Activated T-cell treated with anti-CD3 and anti-CD28 coated beads for 4 hours (primary cell): ENCODE measurements at places on chromosomes 2 and 18.

GRCh38 chr2:45964906-45965305, 313.4 kb downstream of the PRKCE start:
- no peak for DNase-seq

GRCh38 chr2:41806286-41806685, 241.5 kb upstream of the PKDCC start:
- no peak for DNase-seq

- DNase-seq: peak; percentile 57
These were observed 891 bp downstream of the KDM3A start for GRCh38 chr2:86441882-86442641.

DNA sequence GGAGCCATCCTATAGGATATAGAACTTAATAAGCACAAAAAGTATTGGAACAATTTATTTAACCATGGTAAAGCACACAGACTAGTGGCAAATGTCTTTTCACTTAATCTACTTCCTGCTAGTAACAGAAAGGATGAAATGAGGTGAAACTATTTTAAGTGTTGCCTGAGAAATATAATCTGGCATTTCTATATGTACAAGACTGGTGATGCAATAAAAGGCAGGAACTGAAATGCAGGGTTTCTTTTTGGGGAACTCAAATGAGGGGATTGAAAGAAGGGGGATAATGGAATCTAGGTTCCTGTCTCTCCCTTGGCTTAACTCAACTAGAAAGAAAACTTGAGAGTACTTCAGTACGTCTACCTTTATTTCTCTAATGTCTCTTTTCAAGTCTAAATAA, 122.3 kb downstream of the MEMO1 start:
- no peak for DNase-seq

GRCh38 chr18:11851146-11851805, at the start of gene CHMP1B:
CHMP1B (plus strand) TSS chr18:11851413; CDS start chr18:11851512, 99 bp downstream.
- DNase-seq: peak; percentile 96

- DNase-seq: no peak
These were observed 1.4 kb downstream of the LAMA1 start for GRCh38 chr18:7116001-7116730.

DNA sequence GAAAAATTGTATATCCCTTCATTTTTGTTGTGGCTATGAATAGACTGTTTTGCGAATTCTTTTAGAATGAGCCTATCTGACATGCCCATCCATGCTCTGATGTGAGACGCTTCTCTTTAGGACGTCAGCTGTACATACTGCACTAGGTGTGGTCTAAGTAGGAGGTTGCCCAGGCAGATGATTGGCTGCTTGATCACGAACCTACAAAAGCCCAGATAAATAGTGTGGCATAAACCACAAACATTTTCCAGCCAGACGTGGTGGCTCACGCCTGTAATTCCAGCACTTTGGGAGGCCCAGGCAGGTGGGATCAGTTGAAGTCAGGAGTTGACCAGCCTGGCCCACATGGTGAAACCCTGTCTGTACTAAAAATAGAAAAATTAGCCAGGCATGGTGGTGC, 251.8 kb downstream of the AGAP1 start:
- DNase-seq: no peak

DNA sequence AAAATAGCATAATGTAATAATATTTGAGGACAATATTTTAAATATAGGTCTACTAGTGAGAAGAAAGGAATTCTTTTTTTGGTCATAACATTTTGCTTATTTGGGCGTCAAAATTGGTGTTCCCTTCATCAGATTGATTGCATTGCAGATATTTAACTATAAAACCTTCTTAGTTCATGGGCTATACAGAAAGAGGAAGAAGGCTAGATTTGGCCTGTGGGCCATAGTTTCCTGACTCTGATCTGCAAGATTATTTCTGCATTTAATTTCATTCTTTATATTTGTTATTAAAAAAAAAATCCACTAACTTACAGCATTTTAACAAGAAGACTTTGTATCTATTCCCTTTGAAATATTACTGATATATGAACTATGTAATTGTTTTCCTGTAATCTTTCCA, 31.9 kb downstream of the PIKFYVE start:
- no peak for DNase-seq

DNA sequence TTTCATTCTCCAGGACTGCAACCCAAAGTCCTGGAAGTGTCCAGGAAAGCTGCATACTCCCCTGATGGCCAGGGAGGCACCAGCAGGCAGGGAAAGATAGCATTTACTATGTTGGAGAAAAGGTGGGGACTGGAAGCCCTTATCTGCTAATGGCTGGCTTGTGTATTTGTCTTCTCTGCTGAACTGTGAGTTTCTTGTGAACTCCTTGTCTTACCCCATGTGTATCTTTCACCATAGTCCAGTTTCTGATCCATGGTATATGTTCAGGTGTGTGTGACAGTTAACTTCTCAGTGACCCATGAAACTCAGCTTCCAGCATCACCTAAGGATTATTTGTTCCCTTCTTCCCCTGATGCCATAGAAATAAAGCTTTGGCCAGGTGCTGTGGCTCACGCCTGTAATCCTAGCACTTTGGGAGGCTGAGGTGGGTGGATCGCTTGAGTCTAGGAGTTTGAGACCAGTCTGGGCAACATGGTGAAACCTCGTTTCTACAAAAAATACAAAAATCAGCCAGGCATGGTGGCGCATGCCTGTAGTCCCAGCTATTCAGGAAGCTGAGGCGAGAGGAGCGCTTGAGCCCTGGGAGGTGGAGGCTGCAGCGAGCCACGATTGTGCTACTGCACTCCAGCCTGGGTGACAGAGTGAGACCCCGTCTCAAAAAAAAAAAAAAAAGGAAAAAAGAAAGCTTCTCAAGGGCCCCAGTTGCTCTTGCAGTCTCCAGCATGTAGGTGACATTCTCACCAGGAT, 112.8 kb upstream of the MAP4K3 start:
- no peak for DNase-seq

DNA sequence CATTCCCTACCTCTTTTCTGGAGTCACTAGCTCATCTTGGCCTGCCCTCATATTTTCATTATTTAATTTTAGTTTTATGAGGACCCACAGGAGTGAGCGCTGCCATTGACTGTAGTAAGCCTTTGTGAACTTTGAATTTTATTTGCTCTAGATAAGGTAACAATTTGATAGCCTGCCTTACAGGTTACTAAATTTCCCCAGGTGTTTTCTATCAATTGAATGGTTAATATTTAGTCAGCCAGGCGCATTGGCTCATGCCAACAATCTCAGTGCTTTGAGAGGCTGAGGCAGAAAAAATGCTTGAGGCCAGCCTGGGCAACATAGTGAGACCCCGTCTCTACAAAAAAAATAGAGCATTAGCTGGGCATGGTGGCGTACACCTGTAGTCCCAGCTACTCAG, 50.2 kb downstream of the DAW1 start:
- no peak for DNase-seq
